Fibroblast of skin of scalp (primary cell): ENCODE measurements at places on chromosomes 7 and 10.
A peak's percentile ranks its signal among the peaks of the same experiment; 100 is the strongest.

GRCh38 chr10:132138596-132138995 lies 48.2 kb upstream of the DPYSL4 start:
- no peak for DNase-seq

DNA sequence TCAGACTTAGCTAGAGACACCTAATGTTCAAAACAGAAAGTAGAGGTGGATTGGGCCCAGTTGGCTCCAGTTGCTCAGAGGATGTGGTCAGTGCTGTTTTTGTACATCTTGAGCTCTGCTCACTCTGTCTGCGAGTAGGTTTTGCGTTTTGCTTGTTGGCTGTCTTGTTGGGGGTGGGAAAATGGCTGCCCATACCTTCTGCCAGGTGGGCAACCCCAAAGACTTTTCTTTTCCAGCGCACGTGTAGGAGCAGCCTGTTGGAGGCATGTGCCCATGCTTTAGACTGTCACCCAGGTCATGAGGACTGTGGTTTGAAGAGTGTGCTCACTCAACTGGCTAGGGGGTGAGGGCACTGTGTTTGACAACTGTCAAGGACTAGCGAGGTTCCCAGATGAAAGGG lies 73.9 kb downstream of the KAT6B start:
- DNase-seq = no peak

DNA sequence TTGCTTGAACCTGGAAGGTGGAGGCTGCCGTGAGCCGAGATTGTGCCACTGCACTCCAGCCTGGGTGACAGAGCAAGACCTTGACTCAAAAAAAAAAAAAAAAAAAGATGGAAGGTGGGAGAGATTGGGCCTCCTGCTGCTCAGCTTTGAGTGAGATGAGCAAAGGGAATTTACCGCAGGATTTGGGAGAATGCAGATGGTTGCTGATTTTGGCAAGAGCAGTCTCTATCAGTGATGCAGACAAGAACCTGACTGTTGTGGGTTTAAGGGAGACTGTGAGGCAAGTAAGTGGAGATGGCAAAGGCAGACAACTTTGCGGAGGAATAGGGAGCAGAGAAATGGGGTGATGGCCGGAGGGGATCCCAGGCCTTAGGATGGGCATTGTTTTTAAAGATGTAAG lies 1140.8 kb upstream of the AUTS2 start:
- DNase-seq = peak; percentile 8

DNA sequence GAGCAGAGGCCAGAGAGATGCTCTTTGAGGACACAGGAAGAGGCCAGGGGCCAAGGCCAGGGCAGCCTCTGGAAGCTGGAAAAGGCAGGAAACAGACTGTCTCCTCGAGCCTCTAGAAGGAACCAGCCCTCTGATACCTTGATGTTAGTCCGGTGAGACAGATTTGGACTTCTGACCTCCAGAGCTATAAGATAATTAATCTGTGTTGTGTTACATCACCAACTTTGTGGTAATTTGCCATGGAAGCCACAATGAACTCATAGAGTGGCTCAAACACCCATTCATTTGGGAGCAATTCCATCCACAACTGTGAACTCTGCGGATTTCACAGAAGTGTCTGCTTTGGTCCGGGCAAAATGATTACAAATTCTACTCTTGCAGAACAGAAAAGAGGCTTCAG lies 48.7 kb downstream of the OAT start:
- no peak for DNase-seq

DNA sequence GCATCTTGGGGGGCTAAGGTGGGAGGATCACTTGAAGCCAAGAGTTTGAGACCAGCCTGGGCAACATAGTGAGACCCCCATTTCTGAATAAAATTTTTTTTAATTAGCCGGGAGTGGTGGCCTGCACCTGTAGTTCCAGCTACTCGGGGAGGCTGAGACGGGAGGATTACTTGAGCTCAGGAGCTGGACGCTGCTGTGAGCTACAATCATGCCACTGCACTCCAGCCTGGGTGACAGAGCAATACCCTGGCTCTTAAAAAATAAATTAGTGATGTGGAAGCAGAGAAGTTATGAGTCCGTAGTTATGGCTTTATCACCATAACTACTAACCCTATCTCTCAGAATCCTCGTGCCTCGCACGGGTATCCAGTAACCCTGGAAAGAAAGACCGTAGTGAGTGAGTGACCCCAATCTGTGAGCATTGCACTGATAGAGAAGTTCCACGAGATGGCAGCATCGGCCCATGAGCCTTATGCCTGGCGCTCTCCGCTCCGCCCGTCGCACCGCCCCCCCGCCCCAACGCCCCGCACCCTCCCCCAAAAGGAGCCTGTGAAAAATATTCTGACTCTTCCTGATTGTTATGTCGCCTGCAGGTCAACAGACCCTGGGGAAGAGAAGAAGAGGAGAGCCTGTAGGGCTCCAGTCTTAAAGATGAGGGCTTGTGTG lies 4.9 kb upstream of the SLC29A3 start:
- DNase-seq = peak; percentile 61

GRCh38 chr10:103696411-103697145 lies 158.8 kb downstream of the SH3PXD2A start:
- peak; percentile 95 for DNase-seq

DNA sequence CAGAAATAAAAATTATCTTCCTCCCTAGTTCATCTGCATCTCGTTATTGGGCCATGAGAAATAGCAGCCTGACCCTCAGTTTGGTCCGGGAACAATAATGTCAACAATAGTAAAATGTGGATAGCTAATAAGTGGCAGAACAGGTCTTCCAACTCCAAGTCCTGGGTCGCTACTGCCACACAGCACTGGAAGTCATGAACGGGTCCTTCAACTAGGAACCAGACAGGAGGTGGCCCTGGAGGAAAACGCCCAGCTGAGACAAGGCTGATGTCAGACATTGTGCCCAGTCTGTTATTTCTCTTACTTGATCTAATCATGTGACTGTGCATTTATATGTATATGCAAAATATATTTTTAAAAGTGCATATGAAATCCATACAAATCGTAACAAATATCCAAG lies 51.8 kb downstream of the PYROXD2 start:
- no peak for DNase-seq

GRCh38 chr10:72126184-72126871 lies 38.0 kb upstream of the SPOCK2 start:
- DNase-seq = peak; percentile 57

GRCh38 chr7:128882134-128882533 lies 19.5 kb downstream of the ATP6V1F start:
- no peak for DNase-seq

DNA sequence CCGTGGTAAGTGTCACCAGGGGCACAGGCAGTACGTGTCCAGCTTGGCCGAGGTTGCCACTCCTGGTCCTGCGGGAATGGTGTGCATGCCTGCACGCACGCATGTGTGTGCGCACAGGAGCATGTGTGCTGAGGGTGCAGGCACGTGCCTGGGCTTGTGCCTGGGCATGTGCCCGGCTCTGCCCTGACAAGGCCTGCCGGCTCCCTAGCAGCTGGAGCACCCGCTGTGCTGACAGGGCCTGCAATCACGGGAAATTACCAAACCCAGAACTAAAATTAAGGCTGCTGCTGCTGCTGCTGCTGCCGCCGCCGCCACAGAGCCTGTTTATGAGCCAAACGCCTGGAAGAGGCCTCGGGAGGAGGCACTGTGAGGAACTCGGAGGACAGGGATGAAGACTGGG lies 28.7 kb downstream of the GHRHR start:
- no peak for DNase-seq

- DNase-seq = no peak
Observed at GRCh38 chr10:133185916-133186315, 25.9 kb downstream of the KNDC1 start.

- no peak for DNase-seq
Observed at GRCh38 chr7:20264623-20265022, 47.4 kb upstream of the MACC1 start.

DNA sequence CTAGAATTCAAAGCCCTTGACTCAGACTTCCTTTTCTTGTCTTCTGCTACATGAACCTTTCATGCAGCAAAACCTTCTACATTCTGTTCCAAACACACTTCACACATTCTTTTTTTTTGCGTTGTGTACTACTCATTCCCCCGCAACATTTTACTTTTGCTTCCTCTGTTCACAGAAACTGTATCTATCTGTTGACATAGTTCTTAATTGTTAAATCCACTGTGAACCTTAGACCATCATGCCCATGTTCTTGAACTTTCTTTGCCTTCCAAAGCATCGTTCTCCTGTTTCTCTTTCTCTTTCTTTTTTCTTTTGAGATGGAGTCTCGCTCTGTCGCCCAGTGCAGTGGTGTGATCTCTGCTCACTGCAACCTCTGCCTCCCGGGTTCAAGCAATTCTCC lies 14.2 kb downstream of the CCSER2 start:
- no peak for DNase-seq

- no peak for DNase-seq
Observed at GRCh38 chr7:40598915-40599314, 464.1 kb downstream of the SUGCT start.

DNA sequence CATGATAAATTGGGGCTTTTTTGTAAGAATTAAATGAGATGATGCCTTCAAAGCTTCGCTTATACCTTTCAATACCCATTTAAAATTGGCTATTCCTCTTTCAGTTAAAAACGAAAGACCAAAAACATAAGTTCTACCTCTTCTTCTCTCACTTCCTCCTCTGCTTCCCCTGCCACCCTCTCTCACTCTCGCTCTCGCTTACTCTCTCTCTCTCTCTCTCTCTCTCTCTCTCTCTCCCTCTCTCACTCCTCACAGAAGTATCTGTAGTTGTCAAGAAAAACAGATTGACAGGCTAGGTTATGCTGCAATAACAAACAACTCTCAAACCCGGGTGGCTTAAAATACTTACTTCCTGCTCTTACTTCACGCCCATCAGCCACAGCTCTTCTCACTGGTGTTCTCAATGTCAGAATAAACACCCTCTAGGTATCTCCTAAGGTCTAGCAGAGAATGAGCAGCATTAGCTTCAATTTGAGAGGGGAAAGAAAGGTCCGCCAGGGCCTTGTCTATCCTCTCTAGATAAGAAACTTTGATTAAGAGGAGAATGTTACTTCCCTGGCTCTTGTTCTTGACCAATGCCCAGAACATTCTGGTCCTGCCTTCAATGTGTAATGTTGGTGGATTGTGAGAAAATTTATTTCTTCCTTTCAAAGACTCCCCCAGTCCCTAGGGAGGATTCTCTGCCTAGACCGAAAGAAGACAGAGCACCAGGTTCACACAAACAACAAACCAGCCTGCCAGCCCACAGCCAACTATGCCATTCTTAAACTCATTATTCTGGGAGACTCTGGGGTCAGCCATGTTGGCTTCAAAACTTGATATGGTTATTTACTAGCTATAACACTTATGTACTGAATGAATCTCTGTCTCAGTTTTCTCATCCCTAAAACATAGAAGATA lies 1028.7 kb downstream of the XPNPEP1 start:
- DNase-seq = no peak

- peak; percentile 24 for DNase-seq
Observed at GRCh38 chr7:30563326-30563942, 31.2 kb upstream of the GARS1 start.

- peak; percentile 56 for DNase-seq
Observed at GRCh38 chr10:89032141-89032891, 41.7 kb downstream of the FAS start.

GRCh38 chr7:101465576-101466196 lies 103.0 kb downstream of the COL26A1 start:
- no peak for DNase-seq

DNA sequence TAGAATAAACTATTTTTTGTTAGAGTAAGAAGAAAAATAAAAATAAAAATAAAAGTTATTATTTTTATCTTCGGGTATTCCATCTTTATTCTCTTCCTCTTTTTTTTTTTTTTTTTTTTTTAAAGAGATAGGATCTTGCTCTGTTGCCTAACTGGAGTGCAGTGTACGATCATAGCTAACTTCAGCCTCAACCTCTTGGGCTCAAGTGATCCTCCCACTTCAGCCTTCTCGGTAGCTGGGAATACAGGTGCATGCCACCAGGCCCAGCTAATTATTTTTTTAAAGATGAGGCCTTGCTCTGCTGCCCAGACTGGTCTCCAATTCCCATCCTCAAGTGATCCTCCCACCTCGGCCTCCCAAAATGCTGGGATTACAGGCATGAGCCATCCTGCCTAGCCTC lies 15.4 kb downstream of the STAM start:
- DNase-seq = no peak

GRCh38 chr10:102064503-102064867 lies 664 bp upstream of the HPS6 start:
- no peak for DNase-seq

DNA sequence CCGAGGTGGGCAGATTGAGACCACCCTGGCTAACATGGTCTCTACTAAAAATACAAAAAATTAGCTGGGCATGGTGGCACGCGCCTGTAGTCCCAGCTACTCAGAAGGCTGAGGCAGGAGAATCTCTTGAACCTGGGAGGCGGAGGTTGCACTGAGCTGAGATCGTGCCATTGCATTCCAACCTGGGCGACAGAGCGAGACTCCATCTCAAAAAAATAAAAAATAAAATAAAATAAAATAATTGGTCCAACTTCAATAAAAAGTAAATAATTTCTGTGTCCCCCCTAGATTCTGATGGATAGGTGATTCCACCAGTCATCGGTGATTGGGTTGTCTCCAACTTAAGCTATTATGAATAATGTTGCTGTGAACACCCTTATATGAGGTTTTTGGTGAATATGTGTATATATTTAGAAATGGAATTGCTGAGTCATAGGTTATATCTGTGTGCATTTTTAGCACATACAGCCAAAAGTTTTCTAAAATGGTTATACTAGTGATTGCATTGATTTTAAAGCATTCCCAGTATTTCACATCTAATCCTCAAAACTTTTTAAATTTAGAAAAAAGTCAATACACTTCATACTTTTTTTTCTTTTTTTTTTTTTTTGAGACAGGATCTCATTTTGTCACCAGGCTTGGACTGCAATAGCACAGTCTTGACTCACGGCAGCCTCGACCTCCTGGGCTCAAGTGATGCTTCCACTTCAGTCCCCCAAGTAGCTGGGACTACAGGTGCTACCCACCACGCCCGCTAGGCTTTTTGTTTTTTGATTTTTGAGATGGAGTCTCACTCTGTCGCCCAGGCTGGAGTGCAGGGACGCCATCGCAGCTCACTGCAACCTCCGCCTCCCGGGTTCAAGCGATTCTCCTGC lies 13.7 kb upstream of the SRPK2 start:
- DNase-seq = peak; percentile 69

DNA sequence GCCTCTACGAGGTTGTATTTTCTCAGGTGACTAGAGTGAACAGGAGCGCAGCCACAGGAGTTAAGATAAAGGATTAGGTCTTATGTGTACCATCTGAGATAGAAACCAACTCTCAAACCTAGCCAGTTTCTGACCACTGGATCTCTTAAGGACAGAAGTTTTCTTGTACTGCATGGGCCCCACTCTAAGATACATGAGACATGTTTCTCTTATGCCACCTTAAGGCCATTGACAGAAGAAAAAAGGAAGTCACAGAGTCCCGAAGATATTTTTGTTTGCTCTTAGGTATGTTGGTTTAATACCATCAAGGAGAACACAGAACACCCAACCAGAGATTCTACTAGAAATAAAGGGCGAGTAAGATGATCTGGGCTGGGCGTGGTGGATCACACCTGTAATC lies 335.8 kb downstream of the FRMD4A start:
- no peak for DNase-seq
